Skeletal muscle cell (primary cell): ENCODE measurements at places on chromosomes 2 and 18.

DNA sequence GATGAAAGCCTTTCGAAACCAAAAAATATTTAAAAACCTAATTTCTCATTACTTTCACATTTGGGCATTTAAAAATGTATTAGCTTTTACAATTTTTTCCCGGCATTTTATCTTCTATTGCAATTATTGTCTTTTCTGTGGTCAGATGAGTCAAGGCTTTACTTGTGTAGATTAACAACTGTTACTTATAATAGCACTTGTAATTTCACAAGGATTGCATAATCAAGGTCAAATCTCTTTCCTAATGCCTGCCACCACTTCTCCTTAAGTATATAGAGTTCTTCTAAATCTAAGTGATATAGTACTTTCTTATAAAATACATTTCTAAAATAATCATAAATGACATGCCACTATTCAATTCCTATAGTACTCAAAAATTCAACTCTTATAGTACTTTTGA lies 67.2 kb downstream of the SLC8A1 start:
- DNase-seq: peak; percentile 84

DNA sequence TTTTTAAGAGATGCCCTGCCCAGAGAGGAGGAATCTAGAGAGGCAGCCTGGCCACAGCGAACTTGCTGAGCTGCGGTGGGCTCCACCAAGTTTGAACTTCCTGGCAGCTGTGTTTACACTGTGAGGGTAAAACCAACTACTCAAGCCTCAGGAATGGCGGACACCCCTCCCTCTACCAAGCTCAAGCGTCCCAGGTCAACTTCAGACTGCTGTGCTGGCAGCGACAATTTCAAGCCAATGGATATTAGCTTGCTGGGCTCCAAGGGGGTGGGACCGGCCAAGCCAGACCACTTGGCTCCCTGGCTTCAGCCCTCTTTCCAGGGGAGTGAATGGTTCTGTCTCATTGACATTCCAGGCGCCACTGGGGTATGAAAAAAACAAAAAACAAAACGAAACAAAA lies 289.4 kb downstream of the KCNS3 start:
- DNase-seq: no peak

DNA sequence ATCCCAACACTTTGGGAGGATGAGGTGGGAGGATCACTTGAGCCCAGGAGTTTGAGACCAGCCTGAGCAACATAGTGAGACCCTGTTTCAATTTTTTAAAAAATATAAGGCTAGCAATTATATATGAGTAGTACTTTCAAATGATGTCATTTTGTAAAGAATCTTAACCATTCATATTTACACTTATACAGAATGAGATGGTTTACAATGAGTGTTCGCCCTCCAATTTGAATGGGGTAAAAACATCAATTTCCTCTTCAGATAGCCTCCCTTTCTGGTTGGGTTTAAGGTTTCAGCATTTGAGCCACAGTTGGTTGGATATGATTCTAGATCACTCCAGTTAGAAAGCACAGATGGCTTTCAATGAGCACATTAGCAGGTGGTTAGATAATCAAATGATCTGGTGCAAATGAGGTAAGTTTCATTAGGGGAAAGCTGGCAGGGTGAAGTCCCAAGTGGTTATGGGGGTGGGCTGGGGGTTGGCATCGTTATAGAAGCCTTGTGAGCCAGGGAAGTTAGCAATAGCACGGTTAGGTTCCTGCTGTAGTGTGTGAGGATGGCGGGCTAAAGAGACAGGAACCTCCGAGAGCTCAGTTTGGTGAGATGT lies 63.9 kb downstream of the TRPM8 start:
- DNase-seq: no peak

DNA sequence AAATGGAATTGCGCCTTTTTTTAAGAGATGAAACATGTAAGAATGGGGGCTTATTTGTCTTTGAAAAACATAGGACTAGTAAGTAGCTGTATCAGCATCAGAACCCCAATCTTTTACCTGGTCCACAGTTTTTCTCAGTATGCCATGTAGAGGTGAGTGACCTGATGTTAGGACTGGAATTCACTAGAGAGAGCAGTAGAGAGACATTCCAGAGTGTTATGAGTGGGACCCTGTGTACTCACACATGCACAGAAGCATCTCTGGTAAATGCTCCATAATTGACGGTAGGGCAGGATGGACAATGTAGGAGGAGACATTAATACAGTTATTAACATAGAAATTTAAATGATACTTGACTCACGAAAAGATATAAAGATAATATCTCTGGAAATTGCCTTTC lies 1.4 kb upstream of the GALNT13 start:
- no peak for DNase-seq

- no peak for DNase-seq
Measured at GRCh38 chr18:9698497-9698896, 9.6 kb upstream of the RAB31 start.

DNA sequence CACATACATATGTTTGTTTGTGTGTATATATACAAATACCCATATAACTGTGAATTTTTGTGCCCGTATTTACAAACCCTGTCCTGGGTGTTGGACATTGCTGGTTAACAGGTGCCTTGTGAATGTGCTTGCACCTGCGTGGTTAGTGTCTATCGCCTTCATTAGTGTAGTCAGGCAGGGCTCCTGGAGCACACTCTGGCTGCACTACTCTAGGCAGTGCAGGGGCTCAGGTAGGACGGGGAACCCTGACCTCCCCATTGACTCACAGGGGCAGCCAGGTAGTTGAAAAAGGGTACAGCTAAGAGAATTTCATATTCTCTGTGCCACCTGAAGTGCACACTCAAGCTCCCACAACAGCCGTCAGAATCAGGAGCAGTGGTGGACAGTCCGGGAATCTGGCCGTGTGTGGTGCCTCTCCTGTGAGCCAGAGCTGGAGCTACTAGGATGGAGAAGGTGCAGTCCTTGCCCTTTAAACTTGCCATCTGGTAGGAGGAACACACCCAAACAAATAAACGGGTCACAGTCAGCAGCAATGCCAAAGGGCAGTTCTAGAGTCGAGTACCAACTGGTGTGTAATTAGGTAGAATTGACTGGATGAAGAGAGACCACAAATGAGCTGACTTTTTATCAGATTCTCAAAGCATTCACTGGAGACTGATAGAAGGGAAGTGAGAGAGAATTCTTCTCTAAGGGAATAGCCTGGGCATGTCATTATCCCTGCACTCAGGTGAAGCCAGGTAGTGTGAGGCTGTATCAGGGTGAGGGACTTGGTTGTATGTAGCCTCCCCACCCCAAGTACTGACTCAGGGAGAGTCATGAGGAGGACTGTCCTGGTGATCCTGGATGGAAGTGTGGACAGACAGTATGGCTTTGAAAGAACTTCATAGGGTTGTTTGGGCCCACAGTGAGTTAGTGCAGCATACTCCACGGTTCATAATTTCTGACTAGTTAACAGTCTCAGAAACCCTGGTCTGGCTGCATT lies 44.1 kb downstream of the FARP2 start:
- no peak for DNase-seq

DNA sequence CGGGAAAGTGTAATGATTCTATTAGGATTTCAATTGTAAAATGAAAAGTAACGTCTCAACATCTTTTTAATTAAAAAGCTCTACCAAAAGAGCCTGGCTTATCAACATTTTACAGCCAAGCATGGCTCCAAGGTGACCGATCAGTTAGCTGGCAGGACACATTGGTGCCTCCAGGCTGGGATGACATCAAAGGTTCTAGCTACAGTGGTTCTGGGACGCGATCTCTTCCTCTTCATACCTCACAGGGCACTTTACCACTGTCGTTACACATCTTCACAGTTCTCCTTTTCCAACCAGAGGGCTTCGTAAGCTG lies 693 bp downstream of the ORC2 start:
- DNase-seq: no peak

- DNase-seq: no peak
Measured at GRCh38 chr18:70489571-70489970, 200.7 kb downstream of the SOCS6 start.

GRCh38 chr2:102025016-102025501 lies 33.3 kb downstream of the IL1R2 start:
- peak; percentile 72 for DNase-seq

DNA sequence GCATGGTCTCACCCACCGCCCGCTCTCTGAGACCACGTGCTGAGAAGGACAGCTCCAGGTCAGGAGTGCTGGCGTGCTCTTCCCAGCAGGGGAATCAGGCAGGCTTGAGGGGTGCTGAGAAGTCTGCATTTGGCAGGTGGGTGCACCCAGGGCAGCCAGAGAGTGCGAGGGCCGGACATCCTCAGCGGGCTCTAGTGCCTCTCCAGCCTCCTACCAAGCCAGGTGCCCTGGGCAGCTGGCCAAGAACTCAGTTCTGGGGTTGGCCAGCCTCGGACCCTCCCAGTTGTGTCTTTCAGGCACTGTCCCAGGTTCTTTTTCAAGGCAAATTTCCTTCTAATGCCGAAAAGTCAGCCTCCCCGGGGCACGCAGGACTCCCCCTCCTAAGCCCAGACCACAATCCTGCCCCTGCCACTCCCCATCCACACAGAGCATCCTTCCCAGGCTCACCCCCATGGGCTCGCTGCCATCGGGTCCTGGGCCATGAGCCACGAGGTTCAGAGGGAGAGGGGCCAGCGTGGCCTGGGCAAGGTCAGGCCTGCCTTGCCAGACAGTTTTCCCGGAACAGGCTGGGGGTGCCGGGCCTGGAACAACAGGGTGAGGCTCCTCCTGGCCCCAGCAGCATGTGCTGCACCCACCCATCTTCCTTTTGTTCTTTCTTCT lies 52.2 kb upstream of the GPC1 start:
- DNase-seq: no peak

- DNase-seq: no peak
Measured at GRCh38 chr2:17296686-17297085, 221.6 kb downstream of the RAD51AP2 start.

- no peak for DNase-seq
Measured at GRCh38 chr2:226690461-226691024, 109.1 kb downstream of the IRS1 start.

DNA sequence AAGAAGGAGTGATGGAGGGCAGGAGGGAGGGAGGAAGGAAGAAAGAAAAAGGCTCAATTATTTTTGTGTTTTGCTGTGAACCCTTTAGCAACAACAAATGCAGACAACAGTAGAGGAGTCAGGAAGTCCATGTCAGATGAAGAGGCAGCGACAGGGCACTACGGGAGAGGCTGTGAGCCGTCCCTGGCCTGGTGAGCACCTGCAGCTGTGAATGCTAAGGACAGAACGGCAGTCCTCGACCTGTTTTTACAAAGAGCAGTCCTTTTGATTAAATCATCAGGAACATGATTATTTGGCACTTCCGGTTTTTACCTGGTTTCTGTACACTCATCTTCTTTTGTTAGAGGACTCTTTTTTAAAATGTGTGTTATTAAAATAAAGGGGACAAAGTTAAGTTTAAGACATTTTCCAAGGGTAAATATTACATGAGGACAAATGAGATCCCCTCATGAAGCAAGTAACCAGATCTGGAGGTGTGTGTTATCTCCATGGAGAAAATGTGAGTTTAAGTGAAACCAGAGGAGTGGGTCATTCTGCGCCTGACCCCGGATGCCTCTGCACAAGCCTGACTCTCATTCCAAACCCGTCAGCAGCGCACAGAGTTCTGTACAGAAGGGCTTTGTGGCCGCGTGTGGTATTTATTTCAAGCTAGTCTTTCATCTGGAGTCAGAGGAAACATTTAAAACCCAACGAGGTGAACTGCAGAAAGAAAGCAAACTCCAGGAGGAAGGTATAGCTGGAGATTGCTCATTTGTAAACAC lies 492.5 kb downstream of the SOX11 start:
- DNase-seq: peak; percentile 31

DNA sequence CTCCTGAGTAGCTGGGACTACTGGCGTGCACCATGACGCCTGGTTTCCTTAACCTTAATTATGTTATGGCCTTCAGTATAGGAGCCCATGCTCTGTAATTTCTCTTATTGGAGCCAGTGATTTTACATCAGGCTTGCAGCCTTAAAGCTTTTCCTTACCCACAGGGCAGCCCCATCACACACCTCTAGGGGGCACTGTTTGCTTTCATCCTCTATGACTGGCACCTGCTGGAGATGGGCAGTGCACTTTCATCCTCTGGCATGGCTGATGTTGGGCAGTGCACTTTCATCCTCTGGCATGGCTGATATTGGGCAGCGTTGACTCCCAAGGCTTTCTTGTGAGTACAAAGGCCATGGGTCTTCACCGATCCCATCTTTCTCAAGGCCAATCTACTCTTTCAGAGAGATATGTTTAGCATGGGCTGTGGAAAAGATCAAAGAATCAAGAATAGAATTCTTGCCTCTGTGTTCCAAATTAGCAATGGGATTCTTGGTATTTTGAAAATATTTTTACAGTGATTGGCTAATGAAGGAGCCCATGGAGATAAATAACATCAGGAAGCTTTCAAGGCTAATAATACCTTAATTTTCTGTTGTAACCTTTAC lies 80.7 kb upstream of the MEX3C start:
- no peak for DNase-seq

- DNase-seq: no peak
Measured at GRCh38 chr2:26173776-26174482, 1.0 kb downstream of the GAREM2 start.

DNA sequence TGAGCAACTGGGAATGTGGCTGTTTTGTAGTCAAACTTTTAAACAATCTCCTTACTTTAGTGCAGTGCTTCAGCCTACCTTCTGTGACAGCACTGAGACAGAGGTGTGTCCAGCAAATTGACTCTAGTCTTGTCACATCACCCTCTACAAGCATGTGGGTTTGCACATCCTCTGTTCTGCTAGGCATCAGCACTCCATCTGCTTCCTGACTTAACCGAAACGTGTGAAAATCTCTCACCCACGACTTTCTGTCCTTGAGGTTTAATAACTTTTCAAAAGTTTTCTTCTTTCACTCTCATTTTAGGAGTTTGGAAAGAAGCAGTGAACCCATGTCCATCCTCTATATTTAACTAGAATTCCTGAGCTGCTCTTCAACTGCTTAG lies 42.6 kb downstream of the TTR start:
- no peak for DNase-seq

DNA sequence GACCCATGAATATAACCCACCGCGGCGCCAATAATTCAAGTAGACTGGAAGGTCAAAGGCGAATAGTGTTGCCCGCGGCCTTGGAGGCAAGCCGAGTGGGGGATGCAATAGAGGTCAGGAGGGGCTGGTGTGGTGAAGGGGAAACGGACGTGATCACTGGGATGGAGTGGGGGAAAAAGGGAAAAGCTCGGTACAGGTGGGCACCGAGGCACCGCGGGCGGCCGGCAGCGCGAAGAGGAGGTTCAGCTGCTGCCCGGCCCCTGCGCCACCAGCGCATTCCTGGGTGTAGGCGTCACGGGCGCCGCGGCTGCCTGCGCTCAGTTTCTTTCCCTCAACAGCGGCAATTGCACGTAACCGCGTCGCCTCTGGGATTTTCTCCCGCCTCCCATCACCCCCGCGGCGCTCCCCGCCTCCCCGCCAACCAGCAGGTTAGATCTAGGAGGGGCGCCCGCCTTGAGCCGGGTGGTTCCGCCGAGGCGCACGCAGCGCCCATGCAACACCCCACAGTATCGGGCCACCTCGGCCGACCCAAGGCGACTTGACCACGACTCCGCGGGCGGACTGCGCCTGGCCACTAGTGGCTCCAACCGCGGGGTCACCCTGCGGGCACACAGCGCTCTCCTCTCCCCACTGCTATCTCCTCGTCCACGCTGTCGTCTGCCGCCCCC lies 1.5 kb downstream of the RND3 start:
- DNase-seq: peak; percentile 72

DNA sequence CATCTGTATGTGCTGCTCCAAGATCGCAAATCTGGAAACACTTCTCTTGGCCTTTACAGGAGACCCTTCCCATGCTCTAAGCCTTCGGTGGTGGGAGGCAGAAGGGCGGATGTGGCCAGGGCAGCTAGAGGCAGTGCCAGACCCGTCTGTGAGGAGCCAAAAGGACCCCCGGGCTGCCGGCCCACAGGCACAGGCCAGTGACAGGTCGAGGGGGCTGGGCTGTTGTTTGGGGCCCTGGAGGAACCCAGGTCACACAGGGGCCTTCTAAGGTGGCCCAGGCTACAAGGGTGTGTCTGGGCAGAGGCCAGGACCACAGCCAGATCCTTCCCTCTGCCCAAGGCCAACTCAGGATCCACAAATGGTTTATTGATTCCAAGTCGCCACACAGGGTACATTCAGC lies 49.4 kb downstream of the SLC66A2 start:
- no peak for DNase-seq
